ENCODE measurements at places on chromosomes 2 and 18.
A peak's percentile ranks its signal among the peaks of the same experiment; 100 is the strongest.

GRCh38 chr2:122168799-122169198 lies 413.3 kb downstream of the TSN start:
- DNase-seq = no peak

GRCh38 chr18:28690836-28691495 lies 514.0 kb upstream of the CDH2 start:
- DNase-seq = peak; percentile 59

DNA sequence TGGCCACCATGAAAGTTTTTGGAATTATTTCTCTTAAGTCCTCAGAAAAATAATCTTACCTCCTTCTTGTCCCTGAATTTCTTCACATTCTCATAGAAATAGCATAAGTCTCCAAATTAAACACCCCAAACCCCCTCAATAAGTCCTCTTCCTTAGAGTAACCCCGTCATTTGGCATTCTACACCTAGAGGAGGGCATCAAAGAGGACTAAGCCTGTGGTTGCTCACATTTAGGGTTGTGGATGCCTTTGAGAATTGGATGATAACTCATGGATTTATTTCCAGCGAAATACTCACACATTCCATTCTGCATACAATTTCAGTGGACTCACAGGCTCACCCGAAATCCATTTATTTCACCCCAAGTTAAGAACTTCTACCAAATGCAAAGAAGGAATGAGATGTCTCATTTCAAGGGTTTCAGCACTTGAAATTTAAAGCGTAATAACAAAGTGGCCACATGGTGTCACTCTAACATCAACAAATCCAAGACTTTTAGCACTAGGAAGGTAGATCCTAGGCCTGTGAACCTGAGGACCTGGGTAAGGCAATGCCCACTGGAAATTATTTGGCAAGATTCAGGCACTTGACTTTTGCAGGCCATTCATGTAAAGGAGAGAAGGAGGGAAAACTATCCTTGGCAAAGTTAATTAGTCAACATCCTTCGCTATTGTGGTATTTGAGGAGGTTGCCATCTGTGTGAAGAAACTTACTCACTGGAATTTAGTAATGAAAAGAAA lies 24.6 kb downstream of the DYTN start:
- peak; percentile 57 for DNase-seq

GRCh38 chr18:34691614-34692013 lies 18.5 kb upstream of the DTNA start:
- DNase-seq = no peak

DNA sequence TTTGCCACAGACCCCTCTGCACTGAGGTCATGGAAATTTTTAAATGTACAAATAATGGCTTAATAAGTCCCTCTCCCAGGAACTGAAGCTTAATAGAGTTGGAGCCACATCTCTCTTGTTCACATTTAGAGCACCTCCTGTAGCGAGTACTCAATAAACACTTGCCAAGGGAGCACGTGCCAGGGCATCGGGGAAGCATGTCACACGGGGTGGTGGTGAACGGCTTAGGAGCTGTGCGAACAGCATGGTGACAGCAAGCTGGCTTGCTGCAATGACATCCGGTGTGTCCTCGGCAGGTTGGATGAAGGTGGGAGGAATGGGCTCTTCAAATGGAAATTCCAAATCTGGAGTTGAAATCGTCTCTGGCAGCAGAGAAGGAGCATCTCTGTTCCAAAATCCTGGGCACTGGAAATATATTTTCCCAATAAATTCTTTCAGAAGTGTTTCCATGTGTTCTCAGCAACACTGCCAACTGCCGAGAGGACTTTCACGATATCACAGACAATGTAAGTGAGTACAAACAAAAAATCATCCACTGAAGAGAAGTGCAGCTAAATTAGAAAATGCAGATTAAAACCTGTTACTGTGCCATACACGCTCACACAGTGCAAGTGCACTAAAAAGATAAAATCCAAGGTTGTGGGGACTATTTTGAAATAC lies 74.1 kb downstream of the GALR1 start:
- DNase-seq = no peak

GRCh38 chr18:3652380-3653262 lies 202.6 kb downstream of the TGIF1 start:
- DNase-seq = peak; percentile 98

DNA sequence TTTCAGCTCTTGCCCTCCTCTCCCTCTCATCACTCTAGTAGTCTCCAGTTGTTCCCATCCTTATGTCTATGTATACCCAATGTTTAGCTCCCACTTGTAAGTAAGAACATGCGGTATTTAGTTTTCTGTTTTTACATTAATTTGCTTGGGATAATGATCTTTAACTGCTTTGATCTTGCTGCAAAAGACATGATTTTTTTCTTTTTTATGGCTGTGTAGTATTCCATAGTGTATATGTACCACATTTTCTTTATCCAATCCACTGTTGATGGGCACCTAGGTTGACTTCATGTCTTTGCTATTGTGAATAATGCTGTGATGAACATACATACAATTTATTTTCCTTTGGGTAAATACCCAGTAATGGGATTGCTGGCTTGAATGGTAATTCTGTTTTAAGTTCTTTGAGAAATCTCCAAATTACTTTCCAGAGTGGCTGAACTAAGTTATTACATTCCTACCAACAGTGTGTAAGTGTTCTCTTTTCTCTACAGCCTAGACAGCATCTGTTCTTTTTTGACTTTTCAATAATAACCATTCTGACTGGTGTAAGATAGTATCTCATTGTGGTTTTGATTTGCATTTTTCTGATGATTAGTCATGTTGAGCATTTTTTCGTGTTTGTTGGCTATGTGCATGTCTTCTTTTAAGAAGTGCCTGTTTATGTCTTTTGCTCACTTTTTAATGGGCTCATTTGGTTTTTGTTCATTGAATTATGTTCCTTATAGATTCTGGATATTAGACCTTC lies 179.6 kb upstream of the SLC39A10 start:
- DNase-seq = peak; percentile 85

- peak; percentile 39 for DNase-seq
Measured at GRCh38 chr2:73981081-73982001, 3.4 kb upstream of the TET3 start.

DNA sequence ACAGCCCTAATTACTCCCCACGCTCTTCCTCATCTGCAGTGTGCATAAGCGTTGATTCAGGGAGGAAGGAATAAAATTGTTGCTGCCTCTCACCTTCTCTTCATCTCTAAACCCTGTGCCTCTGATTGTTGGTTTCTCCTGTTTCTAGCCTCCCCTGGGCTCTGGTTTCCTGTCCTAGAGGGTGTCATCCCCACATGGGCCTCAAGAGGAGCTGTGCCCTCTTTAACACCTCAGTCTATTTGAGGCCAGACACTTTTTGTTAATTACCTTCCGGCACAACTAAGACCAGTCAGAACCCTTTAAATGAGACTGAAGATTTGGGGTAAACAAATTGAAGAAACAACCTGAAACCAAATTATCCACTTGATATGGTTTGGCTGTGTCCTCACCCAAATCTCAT lies 9.7 kb downstream of the CTAGE1 start:
- DNase-seq = no peak

DNA sequence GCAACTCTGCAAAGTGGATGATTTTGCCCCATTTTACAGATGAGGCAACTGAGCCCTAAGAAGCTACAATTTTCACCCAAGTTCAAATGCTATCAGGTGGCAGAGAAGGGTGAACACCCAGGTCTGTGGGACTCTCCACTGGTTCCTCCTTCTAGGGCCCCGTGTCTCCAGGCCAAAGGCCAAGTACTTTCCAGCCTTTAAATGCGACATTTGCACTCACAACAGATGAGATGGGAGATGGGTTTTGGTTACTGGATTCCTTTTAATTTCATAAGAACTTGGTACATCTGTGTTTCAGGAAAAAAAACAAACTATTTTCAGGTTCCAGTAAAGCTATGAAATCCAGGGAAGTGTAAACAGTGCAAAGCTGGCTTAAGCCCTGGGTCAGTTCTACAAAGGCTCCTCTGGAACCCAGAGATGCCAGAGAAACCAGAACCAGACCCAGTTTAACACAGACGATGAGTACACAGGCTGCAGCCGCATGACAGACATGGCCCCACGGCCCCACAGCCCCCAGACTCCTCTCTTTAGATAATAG lies 361.7 kb downstream of the ANAPC1 start:
- DNase-seq = no peak

DNA sequence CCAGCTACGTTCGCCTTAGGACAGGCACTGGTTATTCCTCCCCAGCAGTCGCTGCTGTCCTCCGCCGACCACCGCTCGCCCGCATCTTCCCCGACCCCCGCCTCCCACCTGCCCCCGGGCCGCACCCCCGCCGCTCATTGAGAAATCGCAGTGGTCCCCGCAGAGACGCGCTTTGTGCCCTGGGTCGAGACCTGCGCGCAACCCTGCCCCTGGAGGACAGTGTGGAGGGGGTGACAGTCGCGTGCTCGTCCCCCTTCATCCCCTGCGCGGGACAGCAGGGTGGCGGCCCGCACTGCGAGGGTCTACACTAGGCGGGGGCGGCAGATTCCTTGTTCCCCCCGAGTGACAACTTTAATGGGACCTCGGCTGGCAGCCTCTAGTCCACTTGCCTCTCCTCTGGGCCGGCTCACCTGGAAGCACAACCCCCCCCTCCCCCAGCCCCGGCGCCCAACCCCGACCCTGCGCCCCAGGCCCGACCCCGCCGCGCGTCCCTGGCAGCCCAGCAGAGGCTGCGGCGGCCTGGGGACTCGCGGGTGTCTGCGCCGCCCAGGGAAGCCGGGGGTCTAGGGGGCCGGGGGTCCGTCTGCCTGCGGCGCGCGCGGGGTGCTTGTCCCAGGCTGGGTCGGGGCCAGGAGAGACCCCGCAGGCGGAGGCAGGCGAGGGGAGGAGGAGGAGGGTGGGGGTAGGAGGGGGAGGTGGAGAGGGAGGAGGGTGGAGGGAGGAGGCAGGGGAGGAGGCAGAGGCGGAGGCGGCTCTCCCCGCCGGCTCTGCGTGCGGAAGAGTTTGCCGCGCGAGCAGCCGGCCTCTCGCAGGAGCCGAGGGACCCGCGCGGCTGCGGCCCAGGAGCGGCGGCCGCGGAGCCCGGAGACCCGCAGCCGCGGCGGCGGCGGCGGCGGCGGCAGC lies at the start of gene NPAS2:
Gene NPAS2 (plus strand): TSS at position 770 of the 903 bp plus-strand sequence. CDS start 84,616 bp downstream, outside the sequence.
- peak; percentile 28 for DNase-seq

GRCh38 chr2:234257859-234258561 lies 207.5 kb downstream of the SPP2 start:
- DNase-seq = peak; percentile 98

GRCh38 chr2:127640082-127641072 lies 5.6 kb upstream of the GPR17 start:
- DNase-seq = no peak

DNA sequence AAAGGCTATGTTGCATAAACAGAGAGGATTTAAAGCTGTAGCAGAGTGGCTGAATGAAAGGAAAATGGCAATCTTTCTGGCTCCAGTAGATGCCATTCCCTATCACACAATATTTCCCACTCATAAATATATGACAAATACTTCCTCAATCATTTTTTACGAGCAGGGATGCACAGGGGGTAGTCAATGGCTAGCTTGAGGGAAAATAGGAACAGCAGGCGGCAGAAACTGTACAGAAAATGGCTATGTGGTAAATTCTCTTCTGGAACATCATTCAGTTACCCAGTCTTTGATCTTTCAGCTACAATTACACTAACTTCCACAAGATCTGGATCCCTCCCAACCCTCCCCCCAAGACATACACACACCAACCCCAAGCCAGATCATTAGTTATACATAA lies 127.2 kb downstream of the OLA1 start:
- peak; percentile 67 for DNase-seq
